ENCODE measurements at places on chromosomes 11 and 22.

DNA sequence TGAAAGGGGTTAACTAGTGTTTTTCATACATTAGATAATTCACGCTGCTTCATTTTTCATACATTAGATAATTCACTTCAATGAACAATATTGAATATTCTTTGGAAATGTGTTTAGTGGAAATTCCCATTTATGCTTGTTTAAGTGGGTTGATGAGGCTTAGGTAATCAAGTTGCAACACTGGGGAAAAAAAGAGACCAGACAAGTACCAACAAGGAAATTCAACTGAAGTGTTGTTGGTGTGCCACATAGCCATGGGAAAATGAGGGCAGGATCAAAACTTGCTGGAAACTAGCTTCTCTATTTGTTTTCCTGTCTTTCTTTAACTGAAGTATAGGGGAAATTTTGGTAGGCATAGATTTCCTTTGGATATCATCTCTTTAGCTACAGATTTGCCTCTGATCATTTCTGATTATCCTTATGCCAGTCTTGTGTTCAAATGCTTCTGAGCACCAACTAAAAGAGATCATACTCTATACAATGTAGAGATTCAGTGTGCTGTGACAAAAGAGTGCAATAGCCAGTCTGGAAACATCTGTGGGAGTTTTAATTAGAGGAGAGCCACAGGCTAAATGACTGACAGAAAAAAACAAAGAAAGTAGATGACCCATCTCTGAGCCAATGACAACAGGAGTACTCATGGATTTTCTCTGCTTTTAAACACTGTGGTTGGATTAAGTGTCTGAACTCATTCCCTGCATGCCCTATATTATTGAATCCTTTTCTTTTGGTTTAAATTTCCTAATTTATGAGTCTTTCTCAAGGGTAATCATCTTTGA, 67.6 kb upstream of the CTSC start:
- DNase-seq, result no peak

DNA sequence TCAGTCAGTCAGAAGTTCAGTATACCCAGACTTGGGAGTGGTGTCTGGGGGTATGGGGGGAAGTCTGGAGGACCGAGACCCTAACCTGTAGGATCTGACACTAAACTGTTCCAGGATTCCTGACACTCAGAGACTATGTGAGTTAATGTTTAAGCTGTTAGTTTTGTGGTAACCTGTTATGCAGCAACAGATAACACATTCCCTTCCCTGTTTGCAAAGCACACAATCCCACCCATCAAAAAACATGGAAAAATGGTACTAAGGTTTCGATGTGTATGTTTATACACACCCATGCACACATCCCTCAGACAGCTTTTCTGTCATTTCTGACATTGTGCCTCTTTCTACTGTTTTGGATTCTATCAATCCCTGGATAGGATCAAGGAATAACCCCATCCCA, 27.6 kb downstream of the ZNF280B start:
- no peak for DNase-seq

GRCh38 chr11:64229090-64229743, 1.1 kb upstream of the DNAJC4 start:
- no peak for DNase-seq

GRCh38 chr11:100808904-100809491, 121.9 kb downstream of the ARHGAP42 start:
- peak; percentile 56 for DNase-seq

- no peak for DNase-seq
Observed at GRCh38 chr11:117871784-117872183, 4.7 kb downstream of the FXYD6 start.

DNA sequence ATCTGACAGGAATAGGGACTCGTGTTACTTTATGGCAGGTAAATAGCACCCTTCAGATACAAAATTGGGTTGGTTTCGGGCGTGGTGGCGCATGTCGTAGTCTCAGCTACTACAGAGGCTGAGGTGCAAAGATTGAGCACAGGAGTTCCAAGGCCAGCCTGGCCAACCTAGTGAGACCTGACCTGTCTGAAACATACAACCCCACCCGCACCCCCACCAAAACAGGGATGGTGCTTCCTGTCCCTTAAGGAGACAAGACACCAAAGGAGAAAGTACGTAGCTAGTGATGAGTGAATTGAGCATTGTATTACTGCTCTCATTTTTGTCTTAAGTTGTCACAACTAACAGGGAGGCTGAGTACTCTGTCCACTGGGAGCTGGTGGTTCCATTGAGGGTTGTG, 14.1 kb downstream of the RBM4 start:
- DNase-seq, result no peak

DNA sequence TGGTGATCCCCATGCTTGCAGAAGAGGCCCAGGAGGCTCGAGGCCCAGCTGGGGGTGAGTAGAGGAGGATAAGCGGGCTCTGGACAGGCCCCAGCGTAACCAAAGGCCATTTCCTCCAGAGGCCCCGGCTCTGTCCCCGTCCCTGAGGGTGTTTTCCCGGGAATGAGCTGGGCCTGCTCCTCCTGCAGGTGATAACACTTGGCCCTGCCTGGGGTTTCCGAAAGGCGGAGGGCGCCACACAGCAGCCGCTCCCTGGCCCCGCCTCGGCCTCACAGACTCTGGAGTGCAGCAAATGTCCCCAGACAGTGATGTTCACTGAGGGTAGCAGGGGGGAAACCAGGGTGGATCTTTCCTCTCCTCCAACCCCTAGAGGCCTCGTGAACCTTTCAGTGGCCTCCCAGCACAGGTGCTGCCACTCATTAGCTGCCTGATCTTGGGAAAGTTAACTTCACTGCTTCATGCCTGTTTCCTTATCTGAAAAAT, 10.5 kb upstream of the MGAT3 start:
- DNase-seq, result no peak

- peak; percentile 10 for DNase-seq
Observed at GRCh38 chr11:94629741-94630140, 62.6 kb downstream of the PIWIL4 start.

DNA sequence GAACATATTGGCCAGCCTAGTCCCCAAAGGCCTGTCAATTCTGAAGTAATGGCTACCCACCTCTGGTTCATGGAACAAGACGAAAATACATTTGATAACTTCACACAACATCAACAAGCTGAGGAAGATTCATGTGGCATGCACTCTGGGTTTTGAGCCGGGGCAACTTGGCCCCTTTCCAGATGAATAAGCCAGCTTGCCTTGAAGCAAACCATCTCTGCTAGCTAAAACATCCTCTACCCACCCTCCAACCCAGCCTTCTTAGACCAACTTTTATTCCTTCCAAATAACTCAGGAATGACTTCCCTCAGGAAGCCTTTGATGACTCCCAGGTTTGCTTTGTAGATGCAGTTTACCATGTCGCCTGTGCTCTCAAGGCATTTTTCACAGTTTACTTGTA, 94.4 kb downstream of the SLC1A2 start:
- DNase-seq, result no peak

DNA sequence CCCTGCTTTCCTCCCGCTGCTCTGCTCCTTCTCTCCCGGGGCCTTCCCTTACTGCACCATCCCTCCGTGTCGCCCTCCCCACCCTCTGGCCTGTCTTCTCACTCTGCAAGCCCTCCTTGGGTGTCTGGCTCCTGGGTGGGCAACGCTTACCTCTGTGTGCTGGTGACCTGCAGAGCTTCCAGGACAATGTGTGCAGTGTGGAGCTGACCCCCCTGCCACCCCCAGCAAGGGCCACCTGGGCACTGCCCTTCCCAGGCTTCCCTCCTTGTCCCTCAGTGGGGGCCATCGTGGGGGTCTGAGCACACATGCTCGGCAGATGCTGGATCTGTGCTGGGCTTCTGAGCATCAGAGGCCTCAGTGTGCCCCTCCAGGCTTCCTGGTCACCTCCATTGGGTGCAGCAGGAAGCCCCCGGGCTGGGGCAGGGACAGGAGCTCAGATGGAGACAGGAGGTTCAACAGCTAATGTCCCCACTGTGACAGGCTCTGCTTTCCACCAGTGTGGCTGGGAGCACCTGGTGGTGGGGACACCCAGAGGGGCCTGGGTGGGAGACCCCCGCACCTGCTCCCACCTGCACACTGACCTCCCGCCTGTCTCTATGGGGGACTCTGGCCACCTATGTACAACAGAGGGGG, 7.8 kb upstream of the BRSK2 start:
- no peak for DNase-seq

DNA sequence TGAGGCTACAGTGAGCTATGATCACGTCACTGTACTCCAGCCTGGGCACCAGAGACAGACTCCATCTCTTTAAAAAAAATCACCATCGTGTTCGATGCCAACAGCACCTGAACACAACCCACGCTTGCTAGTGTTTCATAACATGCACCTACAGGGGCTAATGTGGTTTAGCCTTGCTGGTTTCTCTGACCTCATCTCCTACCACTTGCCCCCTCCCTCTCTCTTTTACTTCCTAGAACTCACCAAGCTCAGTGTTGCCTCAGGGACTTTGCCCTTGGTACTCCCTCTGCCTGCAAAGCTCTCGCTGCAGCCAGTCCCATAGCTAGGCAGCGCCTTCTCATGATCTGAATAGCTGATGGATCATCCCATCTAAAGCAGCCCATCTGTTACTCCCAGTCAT, 99.8 kb downstream of the FBXO7 start:
- DNase-seq, result no peak

DNA sequence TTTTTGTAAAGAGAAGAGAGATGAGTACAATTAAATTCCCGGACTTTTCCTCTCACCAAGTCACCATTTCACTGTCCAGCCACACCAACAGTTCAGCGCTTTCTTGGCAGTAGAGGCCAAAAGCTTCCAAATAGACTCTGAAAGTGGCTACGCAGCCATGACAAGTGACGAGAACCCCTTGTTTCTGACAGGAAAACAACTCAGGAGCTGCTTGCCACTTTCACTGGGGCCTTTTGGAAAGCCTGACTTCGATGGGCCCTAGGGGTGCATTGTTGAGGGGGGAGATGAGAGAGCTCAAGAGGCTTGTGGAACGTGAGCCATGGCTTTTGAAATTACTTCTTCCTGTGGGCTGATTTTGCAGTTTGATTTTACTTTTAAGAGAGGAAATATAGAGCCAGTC, 422.1 kb upstream of the FAT3 start:
- DNase-seq, result no peak

- no peak for DNase-seq
Observed at GRCh38 chr22:49751966-49752597, 75.6 kb downstream of the BRD1 start.

DNA sequence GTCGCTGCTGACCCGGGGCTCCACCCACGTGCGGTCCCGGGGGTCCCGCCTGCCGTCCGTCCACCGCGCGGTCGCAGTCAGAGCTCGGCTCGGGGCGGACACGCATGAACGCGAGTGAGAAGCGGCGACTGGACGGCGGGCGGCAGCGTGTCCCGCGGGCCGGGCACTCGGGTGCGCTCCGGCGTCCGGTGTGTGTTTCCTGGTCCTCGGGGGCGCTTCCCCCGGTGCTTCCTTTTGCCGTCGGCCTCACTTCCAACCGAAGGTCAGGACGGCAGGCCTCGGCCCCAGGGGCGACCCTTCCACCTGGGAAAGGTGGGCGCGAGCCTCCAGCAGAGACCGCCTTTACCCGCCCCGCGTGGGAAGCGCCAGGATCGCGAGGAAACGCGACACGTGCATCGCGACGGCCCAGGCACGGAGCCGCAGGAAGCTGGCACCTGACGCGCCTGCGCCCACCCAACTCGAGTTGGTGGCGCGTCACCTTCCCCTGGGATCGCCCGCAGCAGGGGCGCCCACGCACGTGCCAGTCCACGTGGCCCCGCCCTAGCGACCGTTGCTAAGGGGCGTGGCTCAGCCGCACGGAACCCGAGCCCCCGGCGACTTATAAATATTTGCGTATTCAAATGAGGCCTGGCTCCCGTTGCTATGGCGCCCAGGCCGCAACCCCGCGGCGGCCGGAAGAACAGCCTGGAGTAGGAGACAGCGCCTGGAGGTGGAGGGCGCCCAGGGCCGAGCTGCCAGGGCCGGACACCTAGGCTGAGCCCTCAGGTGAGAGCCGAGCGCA, at the start of gene LRRC56:
Gene LRRC56, plus strand, starts transcription at position 687 of the 781 bp plus-strand sequence. CDS start 3,158 bp downstream, outside the sequence.
- peak; percentile 30 for DNase-seq

GRCh38 chr11:46397526-46397925, 6.0 kb upstream of the CHRM4 start:
- no peak for DNase-seq

DNA sequence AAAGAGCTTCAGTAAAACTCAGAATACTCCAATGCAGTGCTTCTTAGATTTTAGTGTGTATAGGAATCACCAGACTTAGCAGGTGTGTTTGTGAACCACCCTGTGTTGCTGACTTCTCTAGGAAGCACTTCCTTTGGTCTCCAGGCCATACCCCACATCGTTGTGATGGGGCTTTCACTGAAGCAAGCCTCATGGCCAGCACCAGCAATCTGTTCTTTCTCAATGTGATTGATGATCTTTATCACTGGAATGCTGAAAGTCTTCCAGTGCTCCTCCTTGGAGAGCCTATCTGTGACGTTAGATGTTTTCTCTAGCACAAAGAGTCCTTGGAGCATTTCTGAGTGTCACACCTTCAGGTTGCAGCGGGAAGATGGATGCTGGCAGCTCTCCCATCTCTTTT, 280.5 kb downstream of the DDX10 start:
- DNase-seq, result no peak

DNA sequence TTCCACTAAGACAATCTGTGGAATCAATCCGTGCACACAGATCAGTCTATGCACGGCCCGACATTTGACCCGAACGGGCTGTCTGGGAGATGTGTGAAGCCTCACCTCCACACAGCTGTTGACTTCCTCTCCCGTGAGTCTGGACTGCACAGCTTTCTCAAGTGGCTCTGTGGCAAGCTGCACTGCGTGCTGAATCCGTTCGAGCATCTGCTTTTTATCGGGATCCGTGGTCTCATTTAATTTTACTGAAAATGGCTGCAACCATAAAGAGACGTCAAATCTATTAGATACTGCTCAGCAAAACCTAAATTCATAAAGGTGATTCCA, 19.3 kb downstream of the CARS1 start:
- no peak for DNase-seq

- DNase-seq, result no peak
Observed at GRCh38 chr11:113695207-113695606, 10.9 kb downstream of the TMPRSS5 start.

DNA sequence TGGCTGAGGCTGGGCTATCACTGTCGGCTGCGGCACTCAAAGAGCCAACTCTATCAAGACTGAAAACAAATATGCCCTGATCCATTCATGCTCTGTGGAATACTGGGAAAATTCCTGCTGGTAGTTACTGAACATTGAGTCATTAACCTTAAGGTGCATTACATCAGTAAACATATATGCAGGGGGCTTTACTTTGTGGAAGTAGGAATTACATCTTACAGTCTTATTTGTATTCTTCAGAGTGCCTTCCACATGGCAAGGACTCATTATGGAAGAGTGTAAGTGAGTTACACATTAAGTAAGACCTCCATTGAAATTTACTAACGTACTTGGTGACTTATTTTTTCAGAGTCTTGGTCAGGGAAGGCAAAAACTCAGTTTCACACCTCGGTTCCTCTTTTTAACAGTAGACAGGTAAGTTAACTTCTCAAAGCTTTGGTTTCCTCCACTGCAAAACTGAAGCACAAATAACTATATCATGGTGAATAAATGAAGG, 4.5 kb downstream of the OR5B21 start:
- peak; percentile 30 for DNase-seq

GRCh38 chr11:132158696-132159095, 788.3 kb downstream of the NTM start:
- no peak for DNase-seq

Data from HCEC 1CT (cell line).